BE2C (cell line): ENCODE measurements at places on chromosomes 4 and X.

DNA sequence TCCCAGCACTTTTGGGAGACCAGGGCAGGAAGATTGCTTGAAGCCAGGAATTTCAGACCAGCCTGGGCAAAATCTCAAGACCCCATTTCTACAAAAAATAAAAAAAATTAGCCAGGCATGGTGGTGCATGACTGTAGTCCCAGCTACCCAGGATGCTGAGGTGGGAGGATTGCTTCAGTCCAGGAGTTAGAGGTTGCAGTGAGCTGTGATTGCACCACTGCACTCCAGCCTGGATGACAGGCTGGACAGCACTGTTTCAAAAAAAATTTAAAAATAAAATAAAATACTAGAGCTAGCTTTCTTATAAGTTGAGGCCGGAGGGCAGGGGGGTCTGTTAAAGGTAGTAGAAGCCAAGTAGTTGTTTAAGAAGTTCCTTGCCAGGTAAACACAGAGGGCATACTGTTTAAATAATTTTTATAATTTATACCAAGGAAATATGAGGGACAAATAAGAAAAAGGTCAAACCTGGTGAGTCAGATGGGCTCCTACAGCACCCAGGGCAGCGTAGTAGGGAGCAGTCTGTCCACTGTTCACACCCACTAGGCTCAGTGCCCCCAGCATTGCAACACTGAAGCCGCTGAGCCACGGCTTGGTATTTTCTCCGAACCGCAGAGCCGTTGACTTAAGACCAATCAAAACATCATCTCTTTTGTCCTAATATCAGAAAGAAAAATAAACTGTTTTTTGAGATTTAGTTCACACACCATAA lies 17.3 kb downstream of the COQ2 start:
- DNase-seq: no peak

DNA sequence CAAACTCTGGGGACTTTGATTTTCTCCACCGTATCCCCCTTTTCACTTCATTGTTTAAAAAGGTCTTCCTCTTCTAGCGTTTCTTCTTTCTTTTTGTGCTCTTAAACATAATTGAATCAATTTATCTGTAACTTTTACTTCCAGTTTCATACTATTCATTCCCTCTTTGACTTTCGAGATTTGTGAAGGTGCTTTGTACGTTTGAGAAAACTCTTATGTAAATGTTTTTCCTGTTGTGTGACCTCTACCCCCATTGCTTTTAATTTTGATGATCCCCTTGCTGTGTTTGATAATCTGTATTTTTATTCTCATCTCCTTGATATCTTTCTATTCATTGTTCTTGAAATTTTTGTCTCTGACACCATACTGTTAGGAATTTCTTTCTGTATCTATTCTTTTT lies 4.8 kb downstream of the USP38 start:
- no peak for DNase-seq

DNA sequence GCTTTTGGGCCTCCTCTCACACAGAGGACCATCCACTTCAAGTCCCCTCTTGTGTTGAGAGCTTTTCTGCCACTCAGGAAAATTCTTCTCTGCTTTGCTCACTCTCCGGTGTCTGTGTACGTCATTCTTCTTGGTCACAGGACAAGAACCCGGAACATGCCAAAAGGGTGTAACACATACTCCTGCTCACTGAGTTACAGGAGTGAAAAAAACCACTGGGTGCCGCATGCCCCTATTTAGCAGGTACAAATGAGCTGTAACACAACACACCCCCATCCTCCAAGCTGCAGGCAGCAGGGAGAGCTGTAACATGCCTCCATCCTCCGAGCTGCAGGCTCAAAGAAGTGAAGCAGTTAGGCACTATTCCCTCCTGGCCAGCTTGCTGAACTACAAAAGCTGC lies 13.0 kb upstream of the CXCL2 start:
- no peak for DNase-seq

- DNase-seq: peak; percentile 60
These were observed 861 bp downstream of the SEC24D start for GRCh38 chr4:118834960-118835569.
